ENCODE measurements at places on chromosomes 3 and 15.

GRCh38 chr3:110293660-110294059, 778.0 kb upstream of the NECTIN3 start:
- DNase-seq = no peak

- no peak for DNase-seq
Observed at GRCh38 chr15:91193378-91193720, 93.3 kb downstream of the SV2B start.

- DNase-seq = no peak
Observed at GRCh38 chr3:120708408-120708807, 26.4 kb upstream of the HGD start.

DNA sequence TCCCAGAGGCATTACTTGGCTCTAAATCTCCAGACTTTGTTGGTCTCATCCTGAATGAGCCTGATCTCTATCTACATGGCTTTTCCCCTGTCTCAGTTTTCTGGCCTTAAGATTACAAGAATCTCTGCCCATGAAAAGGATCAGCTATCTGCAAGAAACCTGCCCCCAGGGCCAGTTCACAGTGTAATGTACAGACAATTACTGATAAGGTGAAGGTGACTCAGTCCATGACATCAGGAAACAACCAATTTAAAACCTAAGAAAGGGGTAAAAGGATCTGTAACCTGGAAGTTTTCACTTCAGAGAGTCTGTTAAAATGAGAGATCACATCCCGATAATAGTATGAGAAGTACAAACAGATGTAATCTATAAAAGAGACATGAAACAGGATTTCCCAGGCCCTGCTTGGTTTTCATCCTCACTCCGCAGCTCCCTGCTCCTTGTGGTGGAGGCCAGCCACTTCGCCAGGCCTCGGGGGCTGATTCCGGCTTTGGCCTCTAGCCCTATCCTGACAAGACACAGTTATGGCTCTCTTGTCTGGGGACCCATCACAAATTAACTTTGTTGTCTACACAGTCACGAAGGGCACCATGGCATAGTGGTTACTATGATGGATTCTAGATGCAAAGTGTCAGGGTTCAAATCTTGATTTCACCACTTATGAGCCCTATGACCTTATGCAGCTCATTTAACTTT, 136.9 kb downstream of the THSD4 start:
- no peak for DNase-seq

DNA sequence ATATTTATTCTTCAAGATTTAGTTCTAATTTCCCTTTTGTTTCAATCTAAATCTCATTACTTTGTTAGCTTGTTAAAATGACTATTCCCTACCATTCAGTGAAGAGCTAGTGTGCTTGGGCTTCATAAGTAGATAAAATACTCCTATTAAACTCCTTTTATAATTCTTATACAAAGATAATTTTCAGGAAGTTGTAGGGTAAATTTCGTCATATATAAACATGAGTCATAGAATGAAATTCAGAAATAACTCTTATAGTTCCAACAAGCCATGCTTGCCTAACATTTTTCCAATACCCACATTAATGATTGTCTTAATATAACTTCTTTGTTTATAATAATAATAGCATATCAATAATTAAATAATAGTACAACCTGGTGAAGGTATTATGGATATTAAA, 407.3 kb downstream of the NAALADL2 start:
- DNase-seq = no peak

GRCh38 chr15:91803260-91803659, 50.2 kb upstream of the SLCO3A1 start:
- DNase-seq = no peak

GRCh38 chr3:128455116-128455515, 11.6 kb downstream of the DNAJB8 start:
- no peak for DNase-seq

GRCh38 chr3:119588112-119588511, 8.8 kb downstream of the ADPRH start:
- DNase-seq = no peak

GRCh38 chr3:177463863-177464262, 266.6 kb upstream of the TBL1XR1 start:
- no peak for DNase-seq

DNA sequence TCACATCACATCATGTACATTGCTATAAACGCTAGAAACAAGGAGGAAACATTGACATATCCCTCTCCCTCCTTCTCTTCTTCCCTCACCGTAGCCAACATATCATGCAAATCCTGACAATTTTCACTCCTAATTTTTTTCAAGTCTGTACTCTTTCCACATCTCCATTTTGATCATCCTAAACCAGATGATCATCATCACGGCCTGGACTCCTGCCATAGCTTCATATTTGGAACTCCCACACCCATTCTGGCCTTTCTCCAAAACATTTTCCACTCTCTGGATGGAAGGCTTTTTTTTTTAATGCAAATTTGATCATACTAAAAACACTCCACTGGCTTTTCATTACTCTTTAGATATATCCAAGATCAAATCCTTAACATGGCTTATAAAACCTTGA, 248.0 kb upstream of the CNTN3 start:
- DNase-seq = no peak

DNA sequence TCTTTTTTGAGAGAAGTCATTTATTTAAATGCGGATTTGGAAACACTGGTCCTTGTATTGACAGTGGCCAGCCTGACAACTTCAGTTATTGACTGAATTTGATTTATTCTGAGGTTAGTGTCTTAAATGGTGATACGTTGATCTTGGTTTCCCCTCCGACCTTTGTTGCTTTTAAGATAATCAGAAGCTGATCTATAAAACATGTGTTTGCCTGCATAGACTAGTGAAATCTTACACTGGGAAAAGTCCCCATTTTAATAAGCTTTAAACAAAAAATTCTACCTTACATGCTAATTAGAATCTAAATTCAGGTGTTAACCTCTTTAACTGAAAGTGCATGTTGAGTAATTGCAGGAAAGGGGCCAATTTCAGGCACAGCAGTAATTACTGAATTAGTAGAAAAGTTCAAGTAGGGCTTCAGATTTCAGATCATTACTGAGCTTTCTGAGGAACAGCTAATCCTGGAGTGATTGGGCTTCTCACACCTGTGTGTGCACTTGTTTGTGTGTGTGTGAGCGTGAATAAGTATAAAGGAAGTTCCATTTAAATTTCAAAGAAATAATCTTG, 221.4 kb downstream of the SOX2 start:
- DNase-seq = no peak

DNA sequence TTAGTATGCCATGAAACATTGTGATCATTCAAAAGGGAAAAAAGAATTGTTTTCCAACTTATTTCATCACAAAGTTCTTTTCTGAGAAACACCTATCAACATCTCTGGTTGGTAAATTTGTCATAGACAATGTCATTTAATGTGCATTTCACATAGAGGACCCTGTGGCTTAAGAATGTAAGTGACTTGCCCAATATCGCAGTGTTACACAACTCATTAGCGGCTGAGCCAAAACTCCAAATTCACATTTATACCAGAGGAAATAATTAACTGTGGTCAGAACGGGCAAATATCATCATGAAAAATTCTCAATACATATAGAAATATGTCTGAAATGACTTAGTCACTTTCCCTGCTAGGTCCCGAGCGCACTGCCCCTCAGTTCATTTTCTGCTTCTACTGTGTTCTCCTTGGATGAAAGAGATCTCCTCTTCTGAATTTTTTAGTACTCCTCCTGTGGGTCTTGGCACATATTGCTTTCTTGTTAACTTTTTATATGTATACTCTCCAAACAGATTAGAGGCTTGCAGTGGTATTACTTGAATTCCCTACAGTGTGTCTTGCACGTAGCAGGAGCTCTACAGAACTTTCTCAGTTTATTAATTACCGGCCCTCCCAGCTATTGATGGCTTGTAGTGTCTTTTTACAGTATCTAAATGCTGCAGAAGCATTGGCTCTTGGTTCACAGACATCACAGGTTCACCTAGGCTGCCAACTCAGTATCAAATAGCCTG, 33.1 kb downstream of the PTX3 start:
- no peak for DNase-seq

DNA sequence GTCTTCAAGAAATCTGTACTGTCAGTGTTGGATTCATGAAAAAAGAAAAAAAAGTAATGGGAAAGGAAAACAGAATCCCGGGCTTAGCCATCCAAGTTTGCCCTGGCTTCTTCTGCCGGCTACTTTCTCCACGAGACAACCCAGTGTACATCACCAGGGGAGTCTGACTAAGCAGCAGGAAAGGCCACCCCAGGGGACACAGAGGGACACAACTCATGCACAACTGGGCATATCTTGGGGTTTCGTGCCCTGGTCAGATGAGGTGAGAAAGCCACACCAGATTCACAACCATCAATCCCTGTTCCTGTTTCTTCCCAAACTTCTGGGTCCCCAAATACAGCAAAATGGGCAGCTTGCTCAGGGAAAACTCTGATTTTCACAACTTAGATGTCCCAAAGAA, 33.2 kb downstream of the ADAMTS17 start:
- no peak for DNase-seq
